Liver (tissue), 10 donors: ENCODE measurements at places on chromosomes 7 and 10.

- no peak for DNase-seq
Observed at GRCh38 chr7:53209129-53209528, 173.7 kb downstream of the POM121L12 start.

DNA sequence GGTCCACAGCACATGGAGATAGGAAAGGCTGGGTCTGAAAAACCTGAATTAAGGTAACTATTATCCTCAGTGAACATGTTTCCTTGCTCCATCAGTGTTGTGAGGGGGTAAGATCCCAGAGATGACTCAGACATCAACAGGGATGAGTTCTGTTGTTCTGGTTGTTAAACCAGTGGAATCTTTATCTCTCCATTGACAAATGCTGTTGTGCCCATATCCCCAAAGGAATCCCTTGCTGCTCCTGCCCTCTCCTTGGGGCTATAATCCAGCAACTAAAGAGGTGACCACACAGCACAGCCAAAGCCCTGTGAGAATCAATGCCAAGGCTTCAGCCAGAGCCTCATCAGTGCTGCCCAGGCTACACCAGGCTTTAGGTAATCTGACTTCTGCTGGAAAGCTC lies 113.4 kb downstream of the JAZF1 start:
- DNase-seq, result no peak

DNA sequence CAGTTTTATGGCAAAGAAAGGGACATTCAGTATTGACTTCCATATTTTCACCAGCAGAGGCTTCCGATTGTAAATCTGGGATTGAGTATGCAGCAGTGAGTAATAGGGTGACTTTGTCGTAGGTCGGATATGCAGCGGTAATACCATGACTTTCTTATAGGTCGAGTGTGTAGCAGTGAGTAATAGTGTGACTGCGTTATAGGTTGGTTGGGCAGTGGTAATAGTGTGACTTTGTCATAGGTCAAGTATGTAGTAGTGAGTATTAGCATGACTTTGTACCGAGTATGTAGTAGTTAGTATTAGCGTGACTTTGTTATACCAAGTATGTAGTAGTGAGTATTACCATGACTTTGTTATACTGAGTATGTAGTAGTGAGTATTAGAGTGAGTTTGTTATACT lies 268.2 kb upstream of the ADARB2 start:
- no peak for DNase-seq

DNA sequence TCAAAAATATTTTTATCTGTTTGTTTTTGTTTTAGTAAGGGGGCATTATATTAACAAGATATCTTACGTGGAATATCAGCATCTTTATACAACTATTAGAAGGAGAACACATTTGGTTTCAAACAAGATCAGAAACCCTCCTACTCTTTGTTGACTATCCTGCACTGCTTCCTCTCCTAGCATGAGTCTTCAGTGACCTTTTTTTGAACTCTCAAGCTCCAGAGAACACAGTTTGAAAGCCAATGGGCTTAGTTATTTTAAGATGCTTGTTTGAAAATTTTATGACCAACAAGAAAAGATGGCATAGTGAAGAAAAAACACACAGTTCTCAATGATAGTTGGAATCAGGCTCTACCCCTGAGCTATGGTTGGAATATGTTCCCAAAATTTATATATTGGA lies 37.2 kb upstream of the RTKN2 start:
- DNase-seq, result no peak

GRCh38 chr7:117217106-117218035 lies 105.5 kb downstream of the WNT2 start:
- DNase-seq, result no peak

DNA sequence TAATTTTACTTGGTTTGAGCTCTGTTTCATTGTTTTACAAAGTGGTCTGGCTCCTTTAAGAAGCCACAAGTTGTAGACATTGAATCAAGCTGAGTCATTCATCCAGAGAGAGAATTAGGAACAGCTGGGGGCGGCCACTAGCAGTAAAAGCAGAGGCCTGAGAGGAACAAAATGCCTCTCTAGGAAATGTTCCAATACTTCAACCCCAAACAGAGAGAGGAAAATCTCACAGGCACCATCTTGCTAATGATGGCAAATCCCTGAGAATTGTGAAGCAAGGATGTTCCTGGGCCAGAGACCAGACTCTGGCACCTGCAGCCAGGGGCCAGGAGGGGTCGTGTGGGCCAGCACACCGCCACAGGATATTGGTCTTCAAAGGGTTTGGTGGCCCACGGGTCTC lies 26.5 kb upstream of the TRIL start:
- no peak for DNase-seq

DNA sequence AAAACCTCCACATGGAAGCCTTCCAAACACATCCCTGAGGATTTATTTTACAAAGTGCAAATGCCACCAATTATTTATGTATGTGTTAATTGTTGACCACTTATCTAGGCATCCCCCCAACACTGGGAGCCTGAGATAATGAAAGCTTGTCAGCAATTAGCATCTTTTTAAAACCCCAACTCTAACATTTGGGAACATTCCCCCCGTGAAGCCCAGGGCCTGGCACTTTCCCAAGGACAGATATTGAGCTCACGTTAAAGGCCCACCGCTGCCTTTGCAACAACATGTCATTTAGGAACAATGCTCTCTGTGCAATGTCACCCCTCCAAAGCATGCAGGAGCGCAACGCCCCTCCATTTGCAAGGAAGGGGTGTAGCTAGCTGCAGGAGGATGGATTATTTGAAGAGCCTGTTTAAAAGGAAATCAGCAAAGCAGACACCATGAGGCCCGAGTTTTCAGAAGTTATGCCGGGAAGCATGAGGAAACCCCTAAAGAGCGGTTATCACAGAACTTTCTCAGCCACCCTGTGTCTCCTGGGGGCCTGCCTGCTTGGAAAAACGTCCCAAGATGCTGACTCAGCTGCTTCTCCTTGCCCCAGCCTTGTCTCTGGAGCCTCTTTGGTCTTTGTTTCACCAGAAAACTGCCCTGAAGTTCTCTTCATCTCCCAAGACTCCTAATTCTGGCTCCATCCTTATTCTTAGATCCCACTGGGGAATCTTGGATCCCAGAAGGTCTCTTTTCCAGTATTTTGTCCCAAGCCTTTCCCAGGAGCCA lies 444.1 kb downstream of the GRID1 start:
- DNase-seq, result no peak

GRCh38 chr7:36814311-36814710 lies 90.0 kb upstream of the AOAH start:
- no peak for DNase-seq
